SK-N-SH (cell line): ENCODE measurements at places on chromosomes 5 and 9.

DNA sequence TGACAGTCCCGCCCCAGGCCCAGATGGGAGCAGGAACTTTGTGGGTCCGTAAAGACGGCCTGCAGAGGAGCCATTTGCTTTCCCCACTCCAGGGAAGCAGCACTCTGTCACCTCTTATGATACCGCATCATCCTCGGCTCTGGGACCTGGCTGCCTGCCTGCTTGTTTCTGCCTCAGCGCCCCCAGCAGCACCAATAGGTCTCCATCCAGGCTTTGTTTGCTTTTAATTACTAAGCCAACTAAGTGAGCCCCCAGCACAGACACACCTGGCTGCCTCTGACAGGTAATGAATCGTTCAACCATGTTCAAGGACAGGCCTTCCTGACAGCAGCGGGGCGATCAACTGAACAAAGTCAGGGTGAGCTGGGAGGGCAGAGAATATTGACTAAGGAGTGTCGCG, 141.4 kb downstream of the C5orf15 start:
- no peaks in the 10 kb centered on the region for H3K36me3 ChIP-seq
- H3K4me3 ChIP-seq = no peak overlapping the region
- DNase-seq = no peak
- H3K4me1 ChIP-seq = peaks cover 7% of the 10 kb centered on the region; the same call in 1 of the 2 replicates

- DNase-seq = no peak
- H3K27me3 ChIP-seq = no peaks in the 10 kb centered on the region
- no peak overlapping the region for H3K4me3 ChIP-seq
- no peak overlapping the region for H3K27ac ChIP-seq
- H3K36me3 ChIP-seq = no peaks in the 10 kb centered on the region
- no peaks in the 10 kb centered on the region for H3K4me1 ChIP-seq
Observed at GRCh38 chr5:88118179-88118578, 150.5 kb downstream of the TMEM161B start.

- no peak overlapping the region for H3K4me3 ChIP-seq
- no peaks in the 10 kb centered on the region for H3K27me3 ChIP-seq
- no peaks in the 10 kb centered on the region for H3K36me3 ChIP-seq
Observed at GRCh38 chr9:98869866-98870265, 62.4 kb downstream of the GALNT12 start.

DNA sequence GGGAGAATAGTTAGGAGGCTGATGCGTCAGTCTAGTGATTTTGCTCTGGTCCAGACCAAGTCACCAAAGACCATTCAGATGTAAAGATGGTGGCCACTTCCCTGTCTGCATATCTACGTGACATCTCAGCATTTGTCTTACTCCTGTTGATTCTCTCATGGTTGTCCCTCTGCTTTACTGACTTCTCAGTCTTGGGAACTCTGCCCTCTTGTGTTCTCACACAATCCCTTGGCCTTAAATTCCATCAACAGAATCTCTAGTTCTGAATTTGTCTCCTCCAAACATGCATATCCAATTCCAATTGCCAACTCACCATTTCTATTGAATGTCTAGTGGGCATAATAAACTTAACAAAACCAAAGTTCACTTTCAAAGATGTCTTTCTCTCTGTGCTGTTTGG, 147.8 kb downstream of the SLC24A2 start:
- H3K4me1 ChIP-seq = no peaks in the 10 kb centered on the region
- no peak for DNase-seq
- no peak overlapping the region for H3K27ac ChIP-seq
- H3K27me3 ChIP-seq = no peaks in the 10 kb centered on the region
- H3K36me3 ChIP-seq = no peaks in the 10 kb centered on the region
